ENCODE measurements at places on chromosomes 2 and 18. TPM values are rescaled to one million over a fixed set of nuclear protein-coding genes. Genes with fewer than 3 reads are reported as not detected.

DNA sequence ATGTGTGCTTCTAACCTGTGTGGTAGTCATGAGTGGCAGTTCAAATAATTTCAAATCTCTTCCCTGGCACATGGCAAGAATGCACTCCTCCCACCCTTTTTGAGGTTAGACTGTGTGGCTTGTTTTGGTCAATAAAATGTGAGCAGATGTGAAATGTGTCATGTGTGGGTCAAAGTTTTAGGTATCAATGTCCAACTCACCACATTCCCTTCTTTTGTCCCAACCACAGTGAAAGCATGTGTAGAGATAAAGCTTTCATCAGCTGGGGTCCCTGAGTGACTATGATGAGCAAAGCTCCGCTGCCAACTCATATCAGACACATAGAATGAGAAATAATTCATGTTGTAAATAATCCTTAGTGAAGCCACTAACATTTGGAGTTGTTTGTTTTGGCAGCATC is 118.2 kb downstream of the PAX3 start:
- H3K36me3 ChIP-seq, result no peaks in the 10 kb centered on the region
- no peak overlapping the region for H3K4me3 ChIP-seq
- peaks cover 24% of the 10 kb centered on the region for H3K27me3 ChIP-seq

- peaks cover 24% of the 10 kb centered on the region for H3K27me3 ChIP-seq
- DNase-seq, result no peak
- H3K4me1 ChIP-seq, result no peaks in the 10 kb centered on the region
Measured at GRCh38 chr2:48901015-48901343, 145.5 kb upstream of the LHCGR start.

Gene NOSTRIN
- total RNA-seq, result 14.7 TPM

Gene COL6A3
- total RNA-seq, result 57.1 TPM

DNA sequence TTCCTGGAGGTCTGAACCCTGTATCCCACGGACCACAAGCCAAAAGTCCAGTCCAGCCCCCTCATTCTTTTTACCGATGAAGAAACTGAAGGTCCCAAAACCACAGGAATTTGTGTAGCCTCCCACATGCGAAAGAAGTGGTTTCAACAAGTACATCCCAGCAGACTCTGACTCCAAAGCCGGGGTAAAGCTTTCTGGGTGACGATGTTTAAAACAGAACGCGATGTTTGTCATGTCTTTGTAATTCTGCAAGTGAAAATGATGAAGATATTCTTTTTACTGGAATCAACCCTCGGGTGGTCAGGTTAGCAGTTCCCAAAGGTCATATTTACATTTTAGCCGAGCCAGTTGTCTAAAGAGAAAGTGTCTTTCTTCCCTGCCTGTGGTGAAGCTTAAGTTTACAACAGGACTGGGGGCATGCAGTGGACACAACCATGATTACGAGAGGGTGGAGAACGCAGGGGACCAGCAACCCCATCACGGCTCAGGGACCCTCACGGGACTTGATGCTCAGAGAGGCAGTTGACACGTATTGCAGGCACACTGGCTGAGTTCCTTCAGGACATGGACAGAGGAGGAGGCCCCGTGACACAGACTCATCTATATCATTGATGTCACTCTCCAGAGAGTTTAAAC is 17.8 kb upstream of the TMEM131 start:
- no peaks in the 10 kb centered on the region for H3K27me3 ChIP-seq
- H3K36me3 ChIP-seq, result no peaks in the 10 kb centered on the region
- H3K27ac ChIP-seq, result no peak overlapping the region
- H3K4me3 ChIP-seq, result no peak overlapping the region
- no peak for DNase-seq

Data from left ventricle myocardium inferior (tissue), 1 donor.